ENCODE measurements at places on chromosomes 11 and 22.

DNA sequence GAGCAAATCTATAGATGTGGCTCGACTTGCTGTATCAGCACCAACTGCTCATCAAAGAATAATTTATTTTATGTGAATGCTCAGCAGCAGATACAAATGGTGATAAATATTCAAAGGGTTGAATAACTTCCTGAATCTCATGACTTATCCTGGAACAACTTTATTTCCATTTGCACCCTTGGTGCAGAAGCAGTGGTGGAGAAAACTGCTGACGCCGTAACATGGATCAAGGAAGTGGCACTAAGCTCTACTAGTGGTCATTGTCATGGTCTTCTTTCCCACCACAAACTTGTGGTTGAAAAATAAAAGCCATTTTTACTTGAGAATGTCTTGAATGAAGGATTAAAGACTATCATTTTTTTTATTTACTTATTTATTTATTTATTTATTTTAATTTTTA lies 14.6 kb downstream of the MARK2 start:
- DNase-seq: no peak

DNA sequence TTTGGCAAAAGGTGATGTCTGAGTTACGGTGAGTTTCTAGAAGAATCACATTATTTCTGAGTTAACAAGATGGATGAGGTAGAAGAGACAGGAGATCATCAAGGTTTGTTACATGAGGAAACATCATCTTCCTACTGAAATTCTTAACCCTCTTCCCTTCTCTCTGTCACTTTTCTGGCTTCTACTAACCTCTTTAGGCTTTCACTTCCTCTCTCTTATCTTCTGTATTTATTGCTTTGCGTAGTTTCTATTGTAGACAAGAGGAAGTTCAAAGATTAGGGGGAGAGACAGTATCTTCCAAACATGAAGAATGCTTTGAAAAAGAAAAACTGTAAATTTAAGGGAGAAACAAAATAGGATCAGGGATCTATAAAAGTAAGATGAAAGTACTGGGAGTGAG lies 75.4 kb downstream of the TRPC6 start:
- DNase-seq: no peak

DNA sequence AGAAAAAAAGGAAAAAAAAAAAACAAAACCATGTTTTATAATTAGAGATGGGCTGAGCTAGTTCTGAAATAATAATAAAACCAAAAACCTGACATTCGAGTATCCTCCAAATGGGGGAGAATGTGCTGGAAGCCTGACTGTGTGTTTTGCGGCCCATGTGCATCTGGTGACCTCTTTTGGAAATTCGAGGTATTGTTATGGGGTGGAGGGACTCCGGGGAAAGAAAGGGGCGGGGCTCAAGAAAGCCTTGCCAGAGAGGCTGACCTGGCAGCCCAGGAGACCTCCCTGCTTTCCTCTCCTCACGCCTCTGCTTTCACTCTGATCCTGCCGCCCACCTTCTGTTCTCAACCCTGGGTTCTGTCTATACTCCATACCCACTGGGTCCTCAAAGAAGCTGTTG lies 72.9 kb downstream of the CTTN start:
- DNase-seq: peak; percentile 37

- no peak for DNase-seq
Observed at GRCh38 chr11:35598254-35599125, 19.8 kb upstream of the FJX1 start.

- DNase-seq: no peak
Observed at GRCh38 chr22:20487715-20488114, 7.9 kb downstream of the KLHL22 start.

GRCh38 chr11:3810951-3811350 lies 2.6 kb downstream of the PGAP2 start:
- DNase-seq: no peak

GRCh38 chr11:70551351-70552166 lies 153.2 kb downstream of the CTTN start:
- no peak for DNase-seq

DNA sequence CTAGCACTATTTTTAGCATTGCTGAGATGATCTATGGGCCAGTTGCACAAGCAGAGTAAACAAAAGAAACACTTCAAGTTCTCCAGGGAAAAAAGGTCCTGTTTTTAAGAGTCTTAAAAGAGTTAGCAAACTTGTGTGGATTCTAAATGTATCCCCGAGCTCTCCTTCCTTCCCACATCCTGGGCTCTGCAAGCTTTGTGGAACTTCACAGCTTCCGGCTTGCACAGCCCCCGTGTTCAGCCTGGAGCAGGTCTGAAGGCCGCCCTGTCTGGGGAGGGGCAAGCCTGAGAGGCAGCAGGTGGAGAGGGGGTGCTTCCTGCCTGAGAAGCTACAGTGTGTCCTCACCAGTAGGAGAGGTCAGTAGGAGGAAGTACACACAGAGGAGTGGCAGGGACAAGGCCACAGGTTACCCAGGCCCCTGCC lies 35.1 kb upstream of the SUSD2 start:
- peak; percentile 64 for DNase-seq

GRCh38 chr22:40705918-40706682 lies 26.8 kb downstream of the MCHR1 start:
- DNase-seq: no peak

DNA sequence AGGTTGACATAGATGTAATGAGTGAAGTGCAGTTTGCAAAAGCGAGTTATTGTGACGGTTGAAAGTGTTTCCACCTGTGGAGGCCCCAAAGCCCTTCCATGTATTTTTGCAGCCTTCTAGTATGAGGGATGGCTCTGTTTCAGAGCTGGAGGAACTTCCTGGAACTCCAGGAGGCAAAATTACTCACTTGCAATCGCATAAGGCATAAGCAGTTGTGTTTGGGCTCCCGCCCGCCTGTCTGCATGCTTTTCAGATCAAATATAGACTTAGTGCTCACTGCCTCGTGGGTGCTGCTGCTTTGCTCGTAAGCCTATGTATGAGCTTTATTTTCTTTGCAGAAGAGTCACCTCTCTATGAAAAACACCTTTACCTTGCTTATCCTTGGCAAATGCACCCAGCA lies 146.8 kb upstream of the LARGE1 start:
- DNase-seq: no peak

GRCh38 chr22:45162531-45162930 lies 1.2 kb upstream of the NUP50 start:
- DNase-seq: no peak

- no peak for DNase-seq
Observed at GRCh38 chr11:17915500-17916143, 97.2 kb downstream of the SERGEF start.

GRCh38 chr11:130464291-130464812 lies 15.9 kb downstream of the ADAMTS15 start:
- DNase-seq: no peak

GRCh38 chr22:35657571-35658312 lies 9.5 kb downstream of the APOL6 start:
- no peak for DNase-seq

DNA sequence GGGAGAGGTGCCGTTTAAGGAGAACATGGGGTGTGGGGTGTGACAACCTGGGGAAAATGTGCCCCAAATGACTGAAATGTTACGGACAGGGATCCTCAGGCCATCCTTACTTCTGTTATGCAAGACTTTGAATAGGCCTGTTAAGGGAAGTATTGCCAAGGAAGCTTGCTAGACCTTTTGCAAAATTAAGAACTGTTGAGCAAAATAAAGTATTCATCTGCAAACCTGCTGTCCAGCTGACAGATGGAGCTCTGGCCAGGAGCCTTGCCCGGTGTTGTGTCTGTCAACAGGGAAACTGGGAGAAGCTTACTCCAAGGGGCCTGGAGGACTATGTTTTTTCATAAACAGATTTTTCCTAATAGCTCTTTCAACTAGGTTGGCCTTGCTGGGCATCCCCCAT lies 48.0 kb downstream of the FAT3 start:
- DNase-seq: no peak

DNA sequence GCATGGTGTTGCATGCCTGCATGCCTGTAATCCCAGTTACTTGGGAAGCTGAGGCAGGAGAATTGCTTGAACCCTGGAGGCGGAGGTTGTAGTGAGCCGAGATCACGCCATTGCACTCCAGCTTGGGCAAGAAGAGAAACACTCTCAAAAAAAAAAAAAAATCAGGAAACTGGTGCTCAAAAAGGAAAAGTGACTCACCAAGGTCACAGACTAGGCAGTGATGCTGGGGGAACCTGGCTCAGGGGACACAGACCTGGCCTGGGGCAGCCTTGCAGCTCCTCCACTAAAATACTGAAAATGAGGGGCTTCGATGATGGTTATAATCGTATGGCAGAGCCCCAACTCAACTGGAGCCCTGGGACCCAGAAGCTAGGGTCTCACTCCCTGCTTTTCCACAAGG lies 8.1 kb upstream of the SLC35E4 start:
- no peak for DNase-seq

DNA sequence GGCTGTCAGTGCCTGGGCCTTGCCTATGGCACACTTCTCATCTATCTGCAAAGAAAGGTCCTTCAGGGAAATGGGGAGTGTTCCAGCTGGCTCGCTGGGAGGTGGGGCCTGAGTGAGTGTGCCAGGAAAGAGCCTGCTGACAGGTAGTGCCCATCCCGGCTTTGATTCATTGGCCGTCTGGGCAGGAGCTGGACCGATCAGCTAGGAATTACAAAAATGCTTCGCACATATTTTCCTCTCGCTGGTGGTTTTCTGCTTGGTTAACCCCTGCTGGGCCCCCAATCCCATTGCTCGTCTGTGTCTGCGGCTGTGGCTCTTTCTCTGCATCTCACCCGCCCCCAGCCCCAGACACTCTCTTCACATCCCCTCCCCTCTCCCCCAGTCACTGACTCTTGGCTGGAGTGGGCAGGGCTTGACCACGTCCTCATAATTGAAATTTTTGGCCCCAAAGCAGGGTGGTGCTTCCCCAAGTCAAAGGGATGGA lies 10.8 kb downstream of the LIF start:
- DNase-seq: no peak

DNA sequence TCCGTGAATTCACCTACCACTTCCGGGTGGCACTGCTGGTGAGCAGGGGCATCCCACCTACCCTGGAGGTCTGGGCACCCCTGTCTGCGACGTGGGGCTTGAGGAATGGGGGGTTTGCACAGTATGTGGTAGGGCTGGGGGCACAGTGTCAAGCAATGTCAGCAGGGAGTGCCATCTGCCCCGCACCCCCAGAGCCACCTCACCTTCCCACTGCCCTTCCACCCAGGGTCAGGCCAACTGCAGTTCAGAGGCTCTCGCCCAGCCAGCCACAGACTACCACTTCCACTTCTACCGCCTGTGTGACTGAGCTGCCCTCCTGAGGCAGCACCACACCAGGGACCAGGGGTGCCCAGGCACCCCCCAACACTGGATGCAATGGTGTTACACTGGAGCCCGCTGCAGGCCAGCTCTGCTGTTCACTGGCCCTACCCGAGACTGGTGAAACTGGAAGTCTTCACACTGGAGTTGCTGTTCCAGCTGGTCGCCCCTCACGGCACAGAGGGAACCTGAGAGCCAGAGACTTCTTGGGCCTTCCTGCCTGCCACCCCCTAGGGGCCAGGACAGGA lies 6.5 kb downstream of the TMEM258 start:
- DNase-seq: no peak

DNA sequence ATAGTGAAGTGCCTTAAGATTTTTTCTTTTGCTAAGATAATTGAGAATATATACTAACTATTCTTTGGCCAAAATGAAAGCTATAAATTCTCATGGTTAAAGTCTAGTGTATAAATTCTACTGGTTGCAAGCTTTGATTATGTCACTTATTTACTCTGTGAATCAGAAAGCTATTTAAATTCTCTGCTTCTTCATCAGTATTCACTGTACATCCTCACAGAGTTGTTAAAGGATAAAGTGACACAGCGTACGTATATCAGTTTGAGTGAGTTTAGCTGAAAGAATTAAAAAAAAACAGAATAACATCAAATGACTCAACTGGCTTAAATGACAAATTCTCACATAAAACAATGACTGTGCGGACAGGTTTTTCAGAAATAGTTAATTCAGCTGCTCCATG lies 453.1 kb downstream of the NELL1 start:
- no peak for DNase-seq

Measured in activated naive CD4-positive, alpha-beta T cell treated with anti-CD3 and anti-CD28 coated beads, Interleukin-2, amount 10 ng/mL, durations not matched to agents 7 days and 5 days (primary cell).